ENCODE measurements at places on chromosomes 5 and 9.
A peak's percentile ranks its signal among the peaks of the same experiment; 100 is the strongest.

GRCh38 chr5:68088302-68088701, 127.3 kb upstream of the PIK3R1 start:
- DNase-seq, result no peak

DNA sequence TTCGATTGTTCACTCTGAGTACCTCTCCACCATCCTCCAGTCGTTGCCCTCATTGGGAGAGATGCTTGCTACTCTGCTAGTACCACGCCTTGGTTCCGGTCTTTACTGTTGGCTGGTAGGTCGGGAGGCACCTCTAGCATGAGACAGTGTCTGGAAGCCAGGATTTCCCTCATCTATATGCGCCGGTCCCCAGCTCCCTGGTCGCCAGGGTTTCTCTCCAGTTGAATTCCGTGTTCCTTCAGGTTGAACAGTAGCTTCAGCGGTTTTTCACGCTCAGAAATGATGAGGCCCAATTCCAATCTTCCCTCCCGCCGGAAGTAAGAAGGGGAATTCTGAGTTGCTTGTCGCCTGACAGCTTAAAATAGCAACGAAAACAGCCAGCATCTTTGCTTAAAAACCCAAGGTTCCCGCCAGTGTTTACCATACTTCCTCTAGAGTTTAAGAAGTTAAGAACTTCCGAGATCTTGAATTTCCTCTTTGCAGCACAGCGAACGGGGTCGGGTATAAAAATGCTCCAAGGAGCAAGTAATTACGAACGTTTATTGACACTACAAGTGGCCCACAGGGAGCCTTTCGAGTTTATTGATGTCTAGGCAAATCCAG, 1.3 kb upstream of the ST8SIA4 start:
- DNase-seq, result peak; percentile 38

DNA sequence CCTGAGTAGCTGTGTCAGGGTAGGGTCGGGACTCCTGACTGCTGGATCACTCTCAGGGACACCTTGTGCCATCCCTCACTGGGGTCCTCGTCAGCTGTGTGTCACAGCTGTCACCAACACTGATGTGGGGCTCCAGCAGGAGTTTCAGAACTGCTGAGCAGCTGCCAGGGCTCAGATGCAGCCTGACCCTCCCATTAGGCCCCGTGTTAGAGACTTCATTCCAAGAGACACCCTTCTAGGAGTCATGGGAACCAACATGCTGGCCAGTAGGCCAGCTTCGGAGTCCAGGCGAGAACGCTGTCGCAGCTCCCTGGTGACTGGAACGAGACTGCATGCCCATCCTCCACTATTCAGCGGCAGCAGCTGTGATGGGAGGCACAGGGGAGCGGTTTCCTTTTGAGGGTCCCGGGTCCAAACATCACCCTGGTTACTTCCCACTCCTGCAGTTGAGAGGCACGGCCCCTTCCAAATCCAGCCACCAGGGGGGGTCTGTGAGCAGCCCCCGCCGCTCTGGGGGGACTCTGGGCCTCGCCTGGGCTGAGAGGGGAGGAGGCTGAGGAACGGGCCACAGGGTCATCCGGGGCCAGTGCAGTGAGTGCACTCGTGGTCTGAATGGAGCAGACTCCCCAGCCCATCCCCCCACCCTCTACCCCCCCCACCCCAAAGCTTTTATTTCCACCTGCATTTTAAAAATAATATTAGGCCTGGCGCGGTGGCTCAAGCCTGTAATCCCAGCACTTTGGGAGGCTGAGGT, 12.6 kb upstream of the TCF7 start:
- DNase-seq, result peak; percentile 63

DNA sequence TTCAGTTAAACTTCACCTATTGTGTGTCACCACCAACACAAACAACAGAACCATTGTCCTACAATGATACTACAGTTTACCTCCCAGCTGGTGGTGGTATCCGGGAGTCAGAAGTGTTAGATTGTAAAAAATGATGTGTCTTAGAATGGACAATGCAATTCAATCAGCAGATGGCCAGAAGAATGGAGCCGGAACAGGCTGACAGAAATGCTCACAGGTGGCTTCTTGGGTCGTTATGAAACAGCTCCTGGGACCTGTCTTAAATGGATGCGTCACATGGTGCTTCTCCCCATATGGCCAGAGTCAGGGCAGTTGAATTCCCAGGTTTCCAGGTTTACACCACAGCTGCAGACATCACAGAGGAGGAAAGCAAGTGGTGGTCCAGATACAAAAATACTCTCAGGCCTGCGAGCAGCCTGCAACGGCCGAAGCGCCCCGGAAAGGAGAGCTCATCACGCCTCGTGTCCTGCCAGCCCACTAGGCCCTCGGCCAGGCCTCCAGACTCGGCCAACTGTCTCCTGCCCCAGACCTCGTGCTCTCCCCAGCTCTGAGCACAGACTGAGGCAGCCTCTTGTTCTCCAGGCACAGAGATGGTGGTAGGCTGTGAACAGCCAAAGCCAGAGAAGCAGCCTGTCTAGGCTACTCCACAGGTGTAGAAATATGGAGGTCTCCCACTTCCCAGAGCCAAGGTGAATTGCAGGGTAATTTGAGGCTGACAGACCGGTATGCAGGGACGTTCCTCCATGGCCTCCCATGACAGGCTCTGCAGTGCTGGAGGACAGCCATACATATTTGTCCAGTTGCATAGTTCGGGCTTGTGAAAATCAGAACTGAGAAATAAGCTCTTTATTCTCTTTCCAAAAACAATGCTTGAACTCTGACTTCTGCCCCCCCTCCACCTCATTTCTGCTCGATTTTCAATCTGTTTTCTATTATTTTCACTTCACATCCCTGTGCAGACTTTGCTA, 98.5 kb upstream of the SPATA31C2 start:
- no peak for DNase-seq

DNA sequence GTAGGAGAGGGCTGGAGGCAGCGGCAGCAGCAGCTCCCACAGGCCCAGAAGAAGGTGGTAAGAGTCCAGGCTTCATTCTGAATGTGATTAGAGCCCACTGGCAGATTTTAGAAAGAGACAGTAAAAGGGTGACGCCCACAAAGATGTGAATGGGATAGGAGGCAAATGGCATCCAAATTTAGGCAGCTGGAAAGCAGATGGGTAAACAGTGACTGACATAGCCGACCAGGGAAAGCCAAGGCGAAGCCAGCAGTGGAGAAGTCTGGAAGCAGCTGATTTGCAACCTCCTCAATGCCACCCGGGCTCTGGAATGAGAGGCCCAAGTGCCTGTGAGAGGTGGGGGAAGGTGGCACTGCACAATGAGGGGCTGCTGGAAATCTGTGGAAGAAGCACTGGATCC, 103.3 kb downstream of the C5orf15 start:
- no peak for DNase-seq

- no peak for DNase-seq
Observed at GRCh38 chr5:107277485-107278125, 393.1 kb downstream of the EFNA5 start.

GRCh38 chr9:113350107-113350661, 843 bp downstream of the BSPRY start:
- no peak for DNase-seq

- DNase-seq, result no peak
Observed at GRCh38 chr9:117718085-117718484, 13.9 kb downstream of the TLR4 start.

DNA sequence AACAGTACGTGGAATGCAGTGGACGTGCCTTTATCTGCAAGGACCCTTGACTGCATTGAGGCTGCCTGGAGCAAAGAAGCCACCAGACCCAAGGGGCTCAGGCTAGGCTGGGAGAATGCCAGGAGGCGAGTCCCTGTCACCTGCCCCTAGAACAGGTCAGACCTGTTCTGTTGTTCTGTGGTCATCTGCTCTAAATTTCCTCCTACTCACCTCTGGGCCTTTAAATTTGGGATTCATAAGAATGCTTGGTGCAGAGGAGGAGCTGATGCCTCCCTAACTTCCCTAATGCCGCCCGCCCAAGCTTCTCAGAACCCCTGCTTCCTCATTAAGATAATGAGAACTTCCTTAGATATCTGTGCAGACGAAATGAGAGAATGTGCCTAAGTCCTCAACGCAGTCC, 32.0 kb downstream of the DAPK1 start:
- DNase-seq, result no peak

DNA sequence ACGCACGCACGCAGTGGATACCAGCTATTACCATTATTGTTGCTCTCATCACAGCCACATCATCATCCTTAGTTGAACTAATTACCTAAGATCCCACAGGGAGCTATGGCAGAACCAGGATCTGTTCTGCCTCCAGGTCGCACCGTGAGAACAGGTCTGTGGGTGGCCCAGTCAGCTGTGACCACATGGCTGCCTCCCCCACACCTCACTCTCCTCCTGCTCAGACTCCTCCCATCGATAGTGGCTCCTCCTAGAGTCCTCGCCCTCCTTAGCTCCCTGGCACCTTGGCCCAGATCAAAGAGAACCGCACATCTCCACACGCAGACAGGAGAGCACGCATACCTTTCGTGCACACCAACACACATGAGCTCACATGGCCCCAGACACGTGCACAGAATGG, 32.4 kb upstream of the RPL26L1 start:
- DNase-seq, result no peak

- DNase-seq, result no peak
Observed at GRCh38 chr9:131227112-131227958, 49.0 kb downstream of the FAM78A start.

DNA sequence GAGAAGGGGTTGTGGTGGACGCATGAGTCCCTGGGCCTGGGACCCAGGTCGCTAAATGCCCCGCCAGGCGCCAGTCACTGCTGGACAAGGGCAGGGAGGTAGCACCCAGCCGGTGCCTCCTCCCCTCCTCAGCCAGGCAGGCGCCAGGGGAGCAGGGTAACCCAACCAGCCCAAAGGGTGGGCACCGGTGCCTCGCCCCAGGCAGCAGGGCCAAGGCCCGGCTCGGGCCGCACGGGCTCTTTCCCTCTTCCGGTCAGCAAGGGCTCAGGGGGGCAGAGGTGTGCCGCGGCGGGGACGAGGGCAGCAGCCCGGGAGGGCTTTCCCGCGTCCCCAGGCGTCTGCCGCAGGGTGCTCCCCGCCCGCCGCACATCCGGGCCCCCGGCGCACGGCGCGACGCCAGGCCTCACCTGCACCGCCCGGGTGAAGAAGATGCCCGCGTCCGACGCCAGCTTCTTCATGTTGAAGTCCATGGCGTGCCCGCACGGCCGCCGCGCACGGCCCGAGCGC, 393 bp downstream of the SH3GLB2 start:
- DNase-seq, result no peak

GRCh38 chr5:112004867-112005622, 248.1 kb upstream of the NREP start:
- DNase-seq, result no peak

- no peak for DNase-seq
Observed at GRCh38 chr9:70488098-70488792, 73.8 kb upstream of the KLF9 start.

DNA sequence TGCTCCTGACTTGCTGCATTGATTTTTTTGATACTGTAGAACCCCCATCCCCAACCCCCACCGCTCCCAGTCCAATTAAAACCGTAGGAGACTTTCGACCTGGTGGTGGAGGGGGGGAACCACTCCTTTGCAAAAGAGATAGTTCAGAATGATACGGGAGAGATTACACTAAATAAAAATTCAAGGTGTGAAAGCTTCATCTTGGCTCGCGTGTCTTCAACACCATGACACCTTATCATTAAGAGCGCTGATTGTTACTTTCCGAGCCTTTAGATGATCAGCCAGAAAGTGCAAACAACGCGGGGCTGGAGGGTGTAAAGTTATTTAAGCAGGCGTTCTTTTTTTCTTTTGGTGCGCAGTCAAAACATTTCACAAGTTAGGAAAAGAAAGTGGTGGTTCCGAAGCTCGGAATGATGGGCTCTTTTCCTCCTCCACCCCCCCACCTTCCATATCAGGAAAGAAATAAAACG, 1.3 kb upstream of the ZNF462 start:
- no peak for DNase-seq

- no peak for DNase-seq
Observed at GRCh38 chr9:128553728-128554127, 1.3 kb downstream of the SPTAN1 start.

GRCh38 chr5:74382987-74383593, 257.4 kb downstream of the ENC1 start:
- DNase-seq, result no peak

DNA sequence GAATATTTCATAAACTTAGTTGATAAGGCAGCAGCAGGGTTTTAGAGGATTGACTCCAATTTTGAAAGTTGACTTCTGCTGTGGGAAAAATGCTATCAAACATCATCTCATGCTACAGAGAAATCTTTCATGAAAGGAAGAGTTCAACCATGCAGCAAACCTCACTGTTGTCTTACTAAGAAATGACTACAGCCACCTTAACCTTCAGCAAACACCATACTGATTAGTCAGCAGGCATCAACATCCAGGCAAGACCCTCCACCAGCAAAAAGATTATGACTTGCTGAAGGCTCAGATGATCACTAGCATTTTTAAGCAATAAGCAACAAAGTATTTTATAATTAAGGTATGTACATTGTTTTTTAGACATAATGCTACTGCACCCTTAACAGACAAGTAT, 7.6 kb downstream of the TMEM174 start:
- no peak for DNase-seq

DNA sequence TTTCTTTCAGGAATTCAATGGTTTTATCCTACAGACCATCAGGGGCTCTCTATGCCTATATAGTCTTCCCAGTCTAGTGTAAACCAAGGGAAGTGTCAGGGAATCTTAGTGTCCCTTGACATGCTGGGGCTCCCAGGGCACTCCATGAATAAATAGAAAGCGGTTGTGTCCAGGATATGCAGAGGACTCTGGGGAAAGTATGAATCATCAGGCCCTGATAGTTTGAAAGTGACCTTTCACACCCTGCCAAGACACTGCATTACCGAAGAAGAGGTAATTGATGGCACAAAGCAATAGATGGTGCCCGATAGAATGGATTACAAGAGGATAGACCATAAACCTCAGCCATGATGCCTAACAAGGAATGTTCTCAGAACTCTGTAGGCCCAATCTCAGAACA, 163.3 kb upstream of the DAPK1 start:
- DNase-seq, result no peak

DNA sequence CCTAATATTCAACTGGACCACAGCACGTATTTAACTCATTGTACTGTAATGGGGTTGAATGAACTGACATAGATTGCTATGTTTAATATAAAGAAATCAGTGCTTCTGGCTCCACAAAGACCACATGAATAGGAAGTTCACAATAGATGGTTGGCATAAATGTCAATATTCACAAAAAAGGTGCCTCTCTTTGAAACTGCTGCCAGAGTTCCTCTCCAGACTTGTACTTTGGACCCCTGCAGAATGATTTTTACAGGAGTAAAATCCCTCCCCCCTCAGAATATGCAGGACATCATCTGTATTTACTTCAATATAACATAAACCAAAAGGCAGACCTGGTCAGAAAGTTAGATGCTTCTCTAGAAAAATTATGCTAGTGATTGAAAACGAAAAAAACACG, 508.5 kb upstream of the DAP start:
- DNase-seq, result no peak

- no peak for DNase-seq
Observed at GRCh38 chr9:123468541-123468940, 112.5 kb downstream of the CRB2 start.

- DNase-seq, result no peak
Observed at GRCh38 chr9:80994892-80995291, 694.5 kb downstream of the TLE1 start.

GRCh38 chr9:12961276-12961809, 186.5 kb downstream of the LURAP1L start:
- DNase-seq, result no peak

GRCh38 chr5:474840-475661, 32.1 kb downstream of the EXOC3 start:
- no peak for DNase-seq
